H4 (cell line): ENCODE measurements at places on chromosomes 12 and 14. TPM values are rescaled to one million over a fixed set of nuclear protein-coding genes. Genes with fewer than 3 reads are reported as not detected.

GRCh38 chr12:130639476-130640424 lies 76.3 kb downstream of the RIMBP2 start:
- no peak for DNase-seq

GRCh38 chr12:131831635-131832041 lies 3.4 kb downstream of the MMP17 start:
- peak; percentile 61 for DNase-seq

DNA sequence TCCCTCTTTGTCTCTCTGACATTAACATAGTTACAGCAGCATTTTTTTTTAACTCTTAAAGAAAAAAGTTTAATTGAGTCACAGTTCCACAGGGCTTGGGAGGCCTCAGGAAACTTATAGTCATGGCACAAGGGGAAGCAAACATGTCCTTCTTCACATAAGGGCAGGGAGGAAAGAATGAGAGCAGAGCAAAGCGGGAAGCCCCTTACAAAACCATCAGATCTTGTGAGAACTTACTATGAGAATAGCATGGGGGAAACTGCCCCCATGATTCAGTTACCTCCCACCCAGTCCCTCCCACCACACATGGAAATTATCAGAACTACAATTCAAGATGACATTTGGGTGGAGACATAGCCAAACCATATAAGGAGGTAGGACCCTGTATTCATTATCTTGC lies 96.2 kb downstream of the PLBD1 start:
- DNase-seq: no peak

DNA sequence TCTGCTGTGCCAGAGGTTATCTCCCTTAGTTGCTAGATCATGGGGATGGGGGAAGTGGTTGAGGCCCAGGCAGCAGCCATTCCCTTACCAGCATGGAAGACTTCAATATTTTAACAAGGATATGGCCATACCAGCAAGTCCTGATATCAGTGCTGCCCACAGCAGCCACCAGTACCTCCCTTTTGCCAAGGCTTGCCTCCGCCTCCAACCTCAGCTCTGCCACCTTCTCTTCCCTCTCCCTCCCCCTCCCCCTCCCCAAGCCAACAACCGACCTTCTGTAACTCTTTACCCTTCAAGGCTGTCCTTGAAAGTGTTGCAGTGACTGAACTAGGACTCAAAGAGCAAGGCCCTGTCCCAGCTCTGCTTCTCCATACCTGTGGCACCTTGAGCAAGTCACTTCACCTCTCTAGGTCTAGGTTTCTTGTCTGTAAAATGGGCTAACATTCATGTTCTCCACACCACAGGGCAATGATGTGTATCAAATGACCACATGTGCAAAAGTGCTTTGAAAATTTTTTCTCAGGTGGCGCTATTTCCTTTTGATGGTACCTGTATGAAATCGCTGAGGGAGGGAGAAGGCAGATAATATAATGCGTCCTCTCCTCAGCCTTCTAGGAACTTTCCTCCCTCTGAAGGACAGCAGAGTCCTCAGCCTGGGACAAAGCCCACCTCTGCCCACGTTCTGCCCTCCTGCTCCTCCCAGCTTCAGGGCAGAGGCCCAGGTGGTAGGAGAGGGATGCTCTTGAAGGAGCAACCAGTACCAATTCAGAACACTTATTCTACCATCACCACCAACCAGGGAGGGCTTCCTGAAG lies 14.7 kb downstream of the PLEKHG6 start:
- DNase-seq: no peak

GRCh38 chr12:27672643-27673042 lies 23.6 kb upstream of the REP15 start:
- no peak for DNase-seq

DNA sequence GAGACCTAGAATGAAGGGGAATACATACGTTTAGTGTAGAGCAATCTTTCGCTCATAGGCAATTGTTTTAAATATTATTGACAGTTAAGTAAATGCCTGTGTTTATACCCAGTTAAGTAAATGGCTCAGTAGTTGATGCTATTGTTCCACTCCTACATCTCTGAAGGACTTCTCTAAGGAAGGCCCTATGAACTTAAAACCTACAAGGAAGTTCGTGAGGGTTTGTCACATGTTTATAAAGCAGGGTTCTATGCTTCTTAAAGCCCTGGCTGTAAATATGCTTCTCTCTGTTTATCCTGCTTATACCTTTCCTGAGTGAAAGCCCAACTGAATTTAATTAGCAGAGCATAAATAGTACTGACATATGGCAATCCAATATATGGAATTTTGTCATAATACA lies 282.1 kb upstream of the NPAS3 start:
- no peak for DNase-seq

DNA sequence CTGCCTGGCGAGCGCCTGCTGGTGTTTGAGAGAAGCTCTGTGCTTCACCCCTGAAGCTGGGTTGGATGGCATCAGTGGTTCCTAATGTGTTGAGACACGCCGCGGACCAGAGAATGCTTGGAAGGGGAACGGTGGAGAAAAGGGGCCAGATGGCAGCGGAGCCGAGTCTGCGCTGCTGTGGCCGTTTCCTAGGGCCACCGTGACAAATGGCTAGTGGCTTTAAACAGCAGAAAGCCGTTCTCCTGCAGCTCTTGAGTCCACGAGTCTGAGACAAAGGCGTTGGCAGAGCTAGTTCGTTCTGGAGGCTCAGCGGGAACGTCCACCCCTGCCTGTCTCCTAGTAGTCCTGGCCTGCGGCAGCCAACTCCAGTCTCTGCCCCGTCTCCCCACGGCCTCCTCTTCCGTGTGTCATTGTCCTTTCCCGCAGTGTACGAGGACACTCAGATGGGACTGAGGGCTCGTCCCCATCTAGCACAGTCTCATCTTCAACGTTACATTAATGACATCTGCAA lies 103.6 kb downstream of the ADGRD1 start:
- no peak for DNase-seq

DNA sequence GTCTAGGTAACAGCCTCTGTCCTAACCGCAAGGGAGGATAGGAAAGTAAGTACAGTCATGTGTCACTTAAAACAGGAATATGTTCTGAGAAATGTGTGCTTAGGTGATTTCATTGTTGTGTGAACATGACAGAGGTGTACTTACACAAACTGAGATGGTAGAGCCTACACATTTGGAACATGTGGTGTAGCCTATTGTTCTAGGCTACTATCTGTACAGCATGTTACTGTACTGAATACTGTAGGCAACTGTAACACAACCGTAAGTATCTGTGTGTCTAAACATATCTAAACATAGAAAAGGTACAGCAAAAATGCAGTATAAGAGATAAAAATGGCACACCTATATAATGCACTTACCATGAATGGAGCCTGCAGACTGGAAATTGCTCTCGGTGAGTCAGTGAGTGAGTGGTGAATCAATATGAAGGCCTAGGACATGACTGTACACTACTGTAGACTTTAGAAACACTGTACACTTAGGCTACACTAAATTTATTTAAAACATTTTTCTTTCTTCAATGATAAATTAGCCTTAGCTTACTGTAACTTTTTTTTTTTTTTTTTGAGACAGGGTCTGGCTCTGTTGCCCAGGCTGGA lies 13.2 kb upstream of the MDM2 start:
- DNase-seq: no peak

DNA sequence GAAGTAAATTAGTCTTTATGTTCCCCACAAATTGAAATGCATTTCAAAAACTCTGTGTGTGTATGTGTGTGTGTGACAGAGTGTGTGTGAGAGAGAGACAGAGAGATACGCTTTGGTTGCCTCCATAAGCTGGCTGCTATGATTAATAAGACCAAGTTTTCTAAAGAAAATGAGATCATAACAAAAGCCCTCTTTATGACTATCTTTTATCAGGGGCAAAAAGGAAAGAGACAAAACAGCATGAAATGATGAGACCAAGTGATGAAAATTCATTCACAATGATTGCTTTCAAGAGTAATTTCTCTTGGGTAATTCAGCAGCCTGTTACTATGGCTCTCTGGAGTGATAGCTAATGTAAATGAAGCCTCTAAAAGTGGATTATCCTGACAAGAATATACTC lies 277.6 kb upstream of the PLEKHG7 start:
- no peak for DNase-seq

- DNase-seq: no peak
Measured at GRCh38 chr14:61360796-61361525, 39.6 kb downstream of the PRKCH start.

- peak; percentile 85 for DNase-seq
Measured at GRCh38 chr14:55752580-55753390, 172.8 kb downstream of the KTN1 start.

DNA sequence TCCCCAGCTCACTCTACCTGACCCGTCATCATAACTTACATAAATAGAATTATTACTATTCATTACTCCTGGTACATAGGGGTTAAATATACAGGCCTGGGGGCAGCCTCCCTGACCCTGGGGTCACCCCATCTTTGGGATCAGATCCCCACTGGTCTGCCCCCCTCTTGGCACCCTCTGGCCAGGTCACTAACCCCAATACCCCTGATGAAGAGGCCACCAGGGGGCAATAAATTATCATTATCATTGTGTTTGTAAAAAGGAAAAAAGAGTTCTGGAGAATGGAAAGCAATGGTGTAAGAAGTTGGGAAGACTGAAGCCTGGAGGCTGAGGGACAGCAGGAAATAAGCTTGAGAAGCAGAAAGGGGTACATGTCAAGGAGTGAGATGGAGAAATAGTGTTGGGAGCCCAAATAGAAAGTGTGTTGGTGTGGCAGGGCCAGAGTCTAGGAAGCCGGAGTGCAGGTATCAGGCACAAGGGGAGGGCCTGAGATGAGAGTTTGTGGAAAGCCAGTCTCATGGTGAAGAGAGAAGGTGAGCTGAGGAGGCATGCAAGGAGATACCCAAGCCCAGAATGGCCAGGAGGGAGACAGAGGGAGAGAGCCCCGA lies 6.1 kb upstream of the AAAS start:
- DNase-seq: no peak

DNA sequence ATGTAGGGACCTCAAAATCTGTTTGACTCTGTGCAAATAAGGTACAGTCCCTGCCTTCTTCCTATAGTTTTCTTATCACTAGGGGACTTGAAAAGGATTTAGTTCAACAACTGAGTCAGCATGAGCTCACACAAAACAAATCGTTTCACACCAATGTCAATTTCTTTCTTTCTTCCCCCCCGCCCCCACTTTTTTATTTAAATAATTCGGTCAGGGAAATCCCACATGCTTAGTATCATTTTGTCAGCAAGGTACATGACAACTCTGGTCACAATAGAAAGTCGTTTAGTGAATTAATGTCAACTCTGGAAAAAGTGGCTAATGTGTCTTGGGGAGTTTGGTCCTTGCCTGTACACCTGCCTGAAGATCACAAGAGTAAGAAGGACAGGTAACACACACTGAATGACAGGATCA lies 232.2 kb upstream of the PLEKHG7 start:
- no peak for DNase-seq

- DNase-seq: no peak
Measured at GRCh38 chr14:60125918-60126317, 34.2 kb downstream of the PCNX4 start.

DTX1 gene
- 1.3 and 2.8 TPM in 2 replicates for total RNA-seq

MYO1H gene
- total RNA-seq: not detected in 2 replicates

LRRC10 gene
- not detected in 2 replicates for total RNA-seq

CELA1 gene
- total RNA-seq: not detected in 2 replicates

REM2 gene
- total RNA-seq: 0.27 TPM in 1 of 2 replicates, not detected in the other

OTOGL gene
- total RNA-seq: 0.02 and 0.17 TPM in 2 replicates

RNASE7 gene
- not detected in 2 replicates for total RNA-seq

LBHD2 gene
- total RNA-seq: not detected in 2 replicates

MSRB3 gene
- 6.6 and 9.5 TPM in 2 replicates for total RNA-seq

EMP1 gene
- 44.5 and 97.8 TPM in 2 replicates for total RNA-seq
